Diencephalon (tissue), 1 donor: ENCODE measurements at places on chromosomes 2 and 18. TPM values are rescaled to one million over a fixed set of nuclear protein-coding genes. Genes with fewer than 3 reads are reported as not detected.

EVX2 gene
- total RNA-seq = not detected

KRTCAP3 gene
- total RNA-seq = 0.46 TPM

ZDBF2 gene
- total RNA-seq = 44.5 TPM

ZSWIM2 gene
- total RNA-seq = 0.23 TPM

AFF3 gene
- total RNA-seq = 26.3 TPM

CAPG gene
- 9.0 TPM for total RNA-seq

SIX3 gene
- total RNA-seq = 7.4 TPM

MAL gene
- total RNA-seq = not detected

VSNL1 gene
- total RNA-seq = 128 TPM

CCDC68 gene
- total RNA-seq = 4.4 TPM

GORASP2 gene
- total RNA-seq = 35.3 TPM

CRYBA2 gene
- total RNA-seq = not detected

RAB12 gene
- 110 TPM for total RNA-seq

NR4A2 gene
- 2.5 TPM for total RNA-seq

COL4A3 gene
- total RNA-seq = 1.8 TPM

FAM110C gene
- 2.3 TPM for total RNA-seq

MATN3 gene
- total RNA-seq = 5.1 TPM

ANO7 gene
- 0.46 TPM for total RNA-seq

RAD51AP2 gene
- 1.2 TPM for total RNA-seq

GALR1 gene
- 7.8 TPM for total RNA-seq

DES gene
- 1.4 TPM for total RNA-seq

TEKT4 gene
- 2.5 TPM for total RNA-seq

DOK6 gene
- 80.7 TPM for total RNA-seq

ALPG gene
- not detected for total RNA-seq

PRADC1 gene
- 12.5 TPM for total RNA-seq

CYTIP gene
- total RNA-seq = 0.92 TPM

UGT1A10 gene
- total RNA-seq = not detected

RIT2 gene
- total RNA-seq = 59.3 TPM

PLCD4 gene
- total RNA-seq = 1.4 TPM

ETAA1 gene
- total RNA-seq = 20.5 TPM

POTEI gene
- total RNA-seq = 1.2 TPM

CENPA gene
- total RNA-seq = 3.2 TPM

KCNG2 gene
- 0.69 TPM for total RNA-seq

SLC5A7 gene
- total RNA-seq = 14.3 TPM

CCDC85A gene
- total RNA-seq = 38.1 TPM

ABHD1 gene
- 0.46 TPM for total RNA-seq

LYG1 gene
- 0.46 TPM for total RNA-seq

IL37 gene
- not detected for total RNA-seq

ZNF385B gene
- 4.6 TPM for total RNA-seq

MYCN gene
- 25.4 TPM for total RNA-seq

LRP1B gene
- 78.0 TPM for total RNA-seq

NEURL3 gene
- not detected for total RNA-seq

PIGN gene
- 39.4 TPM for total RNA-seq

DSG1 gene
- total RNA-seq = 0.23 TPM

BMP10 gene
- not detected for total RNA-seq

SLC4A3 gene
- 50.5 TPM for total RNA-seq

FKBP7 gene
- 10.1 TPM for total RNA-seq

SH3YL1 gene
- 78.7 TPM for total RNA-seq

SULT1C4 gene
- total RNA-seq = 15.5 TPM

CPO gene
- not detected for total RNA-seq

MERTK gene
- total RNA-seq = 9.7 TPM

RRM2 gene
- total RNA-seq = 14.1 TPM
